ENCODE measurements at places on chromosomes 16 and 17. TPM values are rescaled to one million over a fixed set of nuclear protein-coding genes. Genes with fewer than 3 reads are reported as not detected.

GRCh38 chr17:40362696-40363110 lies 1.8 kb downstream of the GJD3 start:
- peak; percentile 85 for DNase-seq

DNA sequence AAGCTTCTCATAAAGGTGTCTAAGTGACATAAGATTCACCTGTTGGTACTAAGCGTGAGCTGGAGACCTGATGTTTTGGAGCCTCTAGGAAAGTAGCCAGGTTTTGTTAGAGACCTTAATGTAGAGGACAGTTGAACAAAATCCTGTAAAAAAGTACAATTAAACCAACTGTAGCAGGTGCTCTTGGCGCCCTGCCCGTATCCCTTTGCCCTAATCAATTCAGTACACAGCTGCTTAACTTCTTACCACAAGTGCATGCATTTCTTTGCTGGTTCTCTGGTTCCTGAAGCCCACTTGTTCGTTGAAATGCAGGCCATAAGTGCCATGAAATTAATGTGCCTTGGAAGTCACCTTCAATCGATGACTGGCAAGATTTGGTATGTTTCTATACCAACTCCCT lies 24.4 kb downstream of the GLP2R start:
- no peak for DNase-seq

GRCh38 chr17:27760069-27760885 lies 40.1 kb downstream of the NOS2 start:
- DNase-seq, result peak; percentile 14

GRCh38 chr16:9778849-9779248 lies 403.4 kb downstream of the GRIN2A start:
- no peak for DNase-seq

GRCh38 chr16:11964761-11965551 lies at the start of gene TNFRSF17:
Gene TNFRSF17, plus strand, starts transcription at chr16:11965210. Its CDS starts 115 bp downstream, at chr16:11965325.
- no peak for DNase-seq

- DNase-seq, result no peak
Measured at GRCh38 chr17:27914382-27914781, 21.2 kb upstream of the LYRM9 start.

DNA sequence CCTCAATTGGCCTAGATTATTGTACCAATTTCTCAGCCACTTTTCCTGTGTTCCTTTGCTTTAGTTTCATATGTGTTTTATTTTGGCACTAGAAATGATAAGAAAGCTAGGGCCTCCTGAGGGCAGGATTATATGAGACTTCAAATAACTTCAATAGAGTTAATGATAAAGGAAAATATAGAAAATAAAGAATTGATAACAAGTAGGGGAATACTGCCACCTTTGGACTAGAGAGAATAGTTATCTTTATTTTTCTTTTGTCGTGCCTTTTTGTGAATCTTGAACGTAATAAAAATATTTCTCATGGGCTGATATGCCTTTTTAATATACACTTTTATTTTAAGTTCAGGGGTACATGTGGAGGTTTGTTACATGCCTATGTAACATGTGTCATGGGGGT lies 29.3 kb upstream of the RBL2 start:
- no peak for DNase-seq

- no peak for DNase-seq
Measured at GRCh38 chr16:61324044-61324443, 712.2 kb downstream of the CDH8 start.

- no peak for DNase-seq
Measured at GRCh38 chr16:88380619-88381018, 2.1 kb upstream of the ZNF469 start.

GRCh38 chr16:4415538-4416199 lies 727 bp downstream of the CORO7 start:
- peak; percentile 38 for DNase-seq

DNA sequence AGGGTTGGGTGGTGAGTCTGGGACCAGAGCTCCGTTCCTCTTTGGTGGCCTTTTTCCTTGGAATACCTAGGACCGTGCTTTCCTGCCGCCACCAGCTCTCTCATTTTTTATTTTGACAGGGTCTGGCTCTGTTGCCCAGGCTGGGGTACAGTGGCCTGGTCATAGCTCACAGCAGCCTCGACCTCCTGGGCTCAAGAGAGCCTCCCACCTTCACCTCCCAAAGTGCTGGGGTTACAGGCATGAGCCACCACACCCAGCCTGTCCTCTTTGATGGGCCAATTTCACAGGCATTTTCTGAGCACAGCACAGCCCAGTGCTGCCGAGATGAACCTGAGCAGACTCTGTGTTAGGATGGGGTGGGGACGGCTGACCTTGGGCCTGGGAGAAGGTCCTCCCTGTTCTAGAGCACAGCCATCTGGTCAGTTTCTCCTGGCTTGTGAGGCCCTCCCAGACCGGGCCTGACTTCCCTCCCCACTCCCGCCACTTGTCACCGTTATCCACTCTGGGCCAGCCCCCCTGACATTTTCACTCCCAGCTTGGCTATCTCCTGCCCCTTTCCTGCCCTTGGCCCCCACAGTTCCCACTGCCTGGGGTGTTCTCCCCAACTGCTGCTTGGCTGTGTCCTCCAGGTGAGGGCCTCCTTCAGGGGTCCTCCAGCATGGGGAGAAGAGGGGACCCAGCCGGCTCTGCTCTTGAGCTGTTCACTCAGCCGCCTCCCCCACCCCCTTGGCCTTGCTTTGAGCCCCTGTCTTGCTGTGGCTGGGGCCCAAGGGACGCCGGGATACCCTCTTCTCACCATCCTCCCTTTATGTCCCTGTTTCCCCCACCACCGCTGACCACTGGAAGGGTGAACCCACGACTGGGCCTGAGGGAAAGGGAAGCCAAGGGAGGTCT lies 5.0 kb downstream of the ADCY7 start:
- no peak for DNase-seq

- DNase-seq, result peak; percentile 8
Measured at GRCh38 chr16:80231888-80232287, 308.9 kb upstream of the DYNLRB2 start.

GRCh38 chr16:17395849-17396480 lies 74.8 kb downstream of the XYLT1 start:
- DNase-seq, result no peak

DNA sequence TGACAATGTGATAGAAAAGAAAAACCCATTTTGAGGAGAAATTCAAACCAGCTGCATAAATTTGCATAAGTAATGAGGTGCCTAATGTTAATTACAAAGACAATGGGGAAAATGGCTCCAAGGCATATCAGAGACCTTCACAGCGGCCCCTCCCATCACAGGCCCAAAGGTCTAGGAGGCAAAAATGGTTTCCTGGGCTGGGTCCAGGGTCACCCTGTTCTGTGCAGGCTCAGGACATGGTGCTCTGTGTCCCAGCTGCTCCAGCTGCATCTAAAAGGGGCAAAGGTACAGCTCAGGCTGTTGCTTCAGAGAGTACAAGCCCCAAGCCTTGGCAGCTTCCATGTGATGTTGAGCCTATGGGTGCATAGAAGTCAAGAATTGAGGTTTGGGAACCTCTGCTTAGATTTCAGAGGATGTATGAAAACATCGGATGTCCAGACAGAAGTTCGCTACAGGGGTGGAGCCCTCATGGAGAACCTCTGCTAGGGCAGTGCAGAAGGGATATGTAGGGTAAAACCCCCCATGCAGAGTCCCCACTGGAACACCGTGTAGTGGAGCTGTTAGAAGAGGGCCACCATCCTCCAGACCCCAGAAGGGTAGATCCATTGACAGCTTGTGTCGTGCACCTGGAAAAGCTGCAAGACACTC lies 40.6 kb downstream of the IKZF3 start:
- DNase-seq, result no peak

DNA sequence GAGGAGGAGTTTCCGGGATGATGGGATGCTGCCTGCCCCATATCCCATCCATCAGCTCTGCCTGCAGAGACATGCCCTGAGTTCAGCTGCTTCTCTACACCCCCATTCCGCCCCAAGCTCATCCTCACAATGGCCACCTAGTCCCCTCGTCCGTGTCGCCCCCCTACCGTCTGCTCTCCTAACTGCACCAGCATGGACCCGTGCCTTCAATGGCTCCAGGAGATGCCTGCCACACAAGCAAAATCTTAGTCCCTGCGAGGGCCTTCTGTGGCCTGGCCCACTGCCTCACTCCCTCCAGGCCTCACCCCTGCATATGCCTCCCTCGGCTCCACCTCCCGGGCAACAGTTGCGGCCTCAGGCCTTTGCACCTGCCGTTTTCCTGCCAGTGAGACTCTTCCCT lies 1.8 kb upstream of the TELO2 start:
- DNase-seq, result no peak

- no peak for DNase-seq
Measured at GRCh38 chr17:81066771-81067315, 31.9 kb downstream of the BAIAP2 start.

GRCh38 chr16:70572050-70572925 lies 48.7 kb downstream of the SF3B3 start:
- DNase-seq, result peak; percentile 77

GRCh38 chr16:49824593-49824992 lies 31.3 kb downstream of the ZNF423 start:
- peak; percentile 41 for DNase-seq

DNA sequence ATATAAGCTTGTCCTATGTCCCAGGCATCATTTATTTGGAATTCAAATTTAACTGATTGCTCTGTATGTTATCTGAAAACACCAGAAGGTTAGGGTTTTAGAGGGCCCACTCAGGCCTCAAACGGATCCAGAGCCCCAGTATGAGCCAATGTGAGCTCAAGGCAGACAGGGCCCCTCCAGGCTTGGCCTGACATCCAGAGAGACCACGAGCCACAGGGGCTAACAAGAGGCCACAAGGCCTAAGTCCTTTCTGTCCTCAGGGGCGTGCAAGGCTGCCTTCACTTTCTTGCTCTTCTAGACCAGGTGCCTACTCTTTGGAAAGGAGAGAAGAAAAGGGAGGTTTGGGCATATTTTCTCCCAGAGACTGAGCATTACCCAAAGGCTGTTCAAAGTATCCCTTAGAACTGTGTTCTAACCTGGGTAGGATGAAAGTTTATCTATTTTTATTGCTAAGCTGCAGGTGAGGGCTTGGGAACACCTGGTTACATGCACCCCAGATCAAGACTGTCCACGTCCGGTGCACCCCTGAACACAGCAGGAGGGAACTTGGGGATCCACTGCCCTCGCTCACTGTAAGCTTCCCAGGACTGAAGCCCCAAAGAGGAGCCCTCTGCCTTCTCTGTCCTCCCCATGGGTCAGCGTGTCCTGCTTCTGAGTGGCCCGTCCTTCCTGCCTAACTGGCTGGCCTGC lies 1.5 kb upstream of the ENGASE start:
- DNase-seq, result no peak

- no peak for DNase-seq
Measured at GRCh38 chr17:67174190-67174589, 70.8 kb downstream of the HELZ start.

DNA sequence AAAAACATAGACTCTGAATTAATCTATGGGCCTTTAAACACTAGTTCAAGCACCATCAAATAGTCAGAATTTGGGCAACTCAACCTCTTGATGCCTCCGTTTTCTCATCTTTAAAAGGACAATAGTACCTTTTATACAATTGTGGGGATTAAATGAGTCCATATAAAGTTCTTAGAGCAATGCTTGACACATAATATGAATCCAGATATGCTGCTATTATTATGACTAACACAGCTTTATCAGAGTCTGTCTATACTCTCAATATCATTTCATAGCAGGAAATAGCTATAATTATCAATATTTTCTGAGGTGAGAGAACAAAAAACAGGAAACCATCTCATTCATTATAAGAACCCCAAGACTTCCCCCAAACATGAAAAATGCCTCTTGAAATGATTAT lies 430.5 kb upstream of the XYLT1 start:
- DNase-seq, result no peak

DNA sequence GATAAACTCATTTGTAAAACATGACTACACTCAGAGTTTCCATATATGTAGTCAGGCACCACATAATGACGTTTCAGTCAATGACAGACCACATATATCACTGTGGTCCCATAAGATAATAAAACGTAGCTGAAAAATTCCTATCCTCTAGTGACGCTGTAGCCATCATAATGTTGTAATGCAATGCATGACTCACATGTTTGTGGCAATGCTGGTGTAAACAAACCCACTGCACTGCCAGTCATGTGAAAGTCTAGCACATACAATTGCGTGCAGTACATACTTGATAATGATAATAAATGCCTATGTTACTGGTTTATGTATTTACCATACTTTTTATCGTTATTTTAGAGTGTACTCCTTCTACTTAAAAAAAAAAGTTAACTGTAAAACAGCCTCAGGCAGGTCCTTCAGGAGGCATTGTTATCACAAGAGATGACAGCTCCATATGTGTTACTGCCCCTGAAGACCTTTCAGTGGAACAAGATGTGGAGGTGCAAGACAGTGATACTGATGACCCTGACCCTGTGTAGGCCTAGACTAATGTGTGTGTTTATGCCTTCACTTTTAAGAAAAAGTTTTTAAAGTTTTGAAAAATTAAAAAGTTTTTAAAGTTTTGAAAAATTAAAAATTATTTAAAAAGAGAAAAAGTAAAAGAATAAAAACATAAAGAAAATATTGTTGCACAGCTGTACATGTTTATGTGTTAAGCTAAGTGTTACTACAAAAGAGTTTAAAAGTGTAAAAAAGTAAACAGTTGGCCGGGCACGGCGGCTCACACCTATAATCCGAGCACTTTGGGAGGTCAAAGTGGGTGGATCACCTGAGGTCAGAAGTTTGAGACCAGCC lies 9.0 kb downstream of the STAT5B start:
- DNase-seq, result peak; percentile 51

DNA sequence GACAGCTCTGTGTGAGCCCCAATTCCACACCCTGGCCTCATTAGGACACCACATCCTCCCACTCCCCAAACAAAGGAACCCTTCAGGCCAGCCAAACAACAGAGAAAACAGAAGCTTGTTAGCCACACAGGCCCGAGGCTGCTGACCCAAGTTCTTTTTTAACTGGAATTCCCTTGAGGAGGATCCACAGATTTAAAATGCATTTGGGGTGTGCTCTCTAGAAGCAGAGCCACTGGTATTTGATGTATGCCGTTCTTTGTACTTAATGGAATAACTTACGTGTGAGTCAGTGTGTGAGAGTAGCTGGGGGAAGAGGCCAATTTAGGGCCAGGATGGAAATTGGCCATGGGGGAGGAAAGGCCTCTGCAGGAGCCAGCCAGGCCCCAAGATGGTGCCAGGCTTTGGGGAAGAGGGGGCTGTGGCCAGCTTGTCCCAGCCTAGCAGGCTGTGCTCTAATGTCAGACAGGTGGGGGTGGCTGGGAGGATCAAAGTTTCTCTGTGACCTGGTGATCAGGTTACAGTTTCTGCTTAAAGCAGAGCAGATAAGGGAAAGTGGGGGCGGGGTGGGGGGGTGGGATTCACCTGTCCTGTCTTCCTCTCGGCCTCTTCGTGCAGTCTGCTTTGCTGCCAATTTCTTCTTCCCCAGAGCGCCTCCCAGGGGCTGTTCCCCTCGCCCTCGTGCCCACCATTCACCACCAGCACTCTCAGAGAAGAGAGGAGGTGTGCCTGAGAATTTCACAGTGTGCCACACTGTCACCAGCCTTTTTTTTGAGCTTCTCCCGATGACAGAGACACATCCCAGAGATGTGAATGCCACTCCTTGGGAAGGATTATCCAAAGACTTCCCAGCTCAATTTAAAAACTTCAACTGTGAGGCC lies 50.8 kb downstream of the TOM1L2 start:
- peak; percentile 36 for DNase-seq

CEP112 gene
- total RNA-seq, result 5.6 TPM

GPR142 gene
- not detected for total RNA-seq

PRDM7 gene
- not detected for total RNA-seq

ESRP2 gene
- total RNA-seq, result 2.1 TPM

CRYBA1 gene
- not detected for total RNA-seq

ALOX12 gene
- not detected for total RNA-seq

COIL gene
- total RNA-seq, result 10.9 TPM

ITGAL gene
- total RNA-seq, result not detected

KRTAP9-8 gene
- not detected for total RNA-seq

C16orf96 gene
- total RNA-seq, result not detected

TLCD3B gene
- not detected for total RNA-seq

KIFC3 gene
- total RNA-seq, result 63.8 TPM

LRRC37A gene
- 0.51 TPM for total RNA-seq

C17orf67 gene
- total RNA-seq, result 10.6 TPM

KRTAP2-1 gene
- total RNA-seq, result not detected
